ENCODE measurements at places on chromosomes 4 and X. TPM values are rescaled to one million over a fixed set of nuclear protein-coding genes. Genes with fewer than 3 reads are reported as not detected.

DNA sequence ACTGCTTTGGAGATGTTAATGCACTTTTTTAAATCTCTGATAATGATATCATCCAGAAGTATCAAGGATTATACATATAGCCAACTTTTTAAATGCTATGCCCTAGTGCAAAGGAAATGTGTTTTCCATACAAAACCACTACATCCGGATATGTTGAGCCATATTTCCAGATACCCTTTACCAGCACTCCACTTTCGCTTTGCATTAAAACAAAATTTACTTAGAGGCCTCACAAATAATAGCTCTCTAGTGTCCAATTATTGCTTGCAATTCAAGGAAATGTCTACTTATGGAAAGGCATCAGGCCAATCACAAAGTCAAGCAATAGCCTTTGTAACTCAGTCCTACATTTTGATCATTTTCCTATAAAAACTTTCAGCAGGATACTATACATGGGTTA lies 1072.8 kb upstream of the INTU start:
- no peak for DNase-seq

DNA sequence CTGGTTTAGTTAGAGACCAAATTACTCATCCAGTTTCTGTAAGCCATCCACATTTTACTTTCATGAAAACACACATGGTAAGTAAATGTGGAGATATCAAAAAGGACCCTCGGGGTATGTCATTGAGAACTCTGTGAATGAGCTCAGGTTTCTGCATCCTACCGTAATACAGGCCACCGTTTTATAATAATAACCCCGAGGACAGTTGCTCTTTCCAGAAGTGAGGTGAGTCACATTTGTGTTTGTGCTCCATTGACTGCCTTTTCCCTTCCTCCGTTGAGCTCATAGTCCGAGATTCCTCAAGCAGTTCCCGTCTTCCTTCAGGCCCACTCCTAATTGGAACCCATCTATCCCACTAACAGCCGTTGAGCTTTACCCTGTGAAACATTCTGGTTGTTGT lies 95.3 kb downstream of the GRID2 start:
- no peak for DNase-seq

Gene PDCL2
- not detected for total RNA-seq

- no peak for DNase-seq
Observed at GRCh38 chr4:169335331-169335730, 64.6 kb upstream of the SH3RF1 start.

- no peak for DNase-seq
Observed at GRCh38 chr4:8695237-8696219, 103.0 kb downstream of the CPZ start.

DNA sequence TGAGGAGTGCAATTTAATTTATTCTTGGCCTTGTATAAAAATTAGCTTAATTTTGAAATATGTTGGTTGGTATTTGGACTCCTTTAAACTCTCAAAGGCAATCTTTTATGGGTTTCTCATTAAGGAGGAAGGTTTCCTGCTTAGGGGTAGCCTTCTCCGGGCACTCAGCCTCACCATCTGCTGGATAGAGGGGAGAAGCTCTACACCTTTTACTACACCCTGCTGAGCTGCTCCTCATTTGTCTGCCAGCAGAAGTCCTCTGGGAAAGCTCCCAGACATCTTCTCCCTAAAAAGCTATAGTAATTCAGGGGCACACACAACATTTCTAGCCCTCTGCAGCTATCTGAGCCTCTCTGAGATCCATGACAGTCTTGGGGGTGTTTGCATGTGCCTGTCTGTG lies 179.1 kb downstream of the SOWAHB start:
- DNase-seq, result no peak

DNA sequence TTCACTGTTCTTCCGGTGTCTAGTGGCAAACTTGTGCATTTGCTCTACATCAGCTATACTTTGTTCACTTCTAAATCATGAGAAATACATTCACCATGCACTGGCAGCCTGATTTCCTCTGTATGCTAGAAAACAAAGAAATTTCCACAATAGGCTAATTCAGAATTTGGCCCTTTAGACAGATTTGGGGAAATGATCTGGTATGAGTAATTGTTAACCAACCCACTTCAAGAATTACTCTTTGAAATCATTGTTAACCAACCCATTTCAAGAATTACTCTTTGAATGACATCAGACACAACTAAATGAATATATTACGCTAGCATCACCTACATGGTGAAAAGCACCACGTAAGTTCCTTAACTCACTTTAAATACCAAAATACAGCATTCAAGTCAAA lies 14.6 kb downstream of the APBB2 start:
- no peak for DNase-seq

DNA sequence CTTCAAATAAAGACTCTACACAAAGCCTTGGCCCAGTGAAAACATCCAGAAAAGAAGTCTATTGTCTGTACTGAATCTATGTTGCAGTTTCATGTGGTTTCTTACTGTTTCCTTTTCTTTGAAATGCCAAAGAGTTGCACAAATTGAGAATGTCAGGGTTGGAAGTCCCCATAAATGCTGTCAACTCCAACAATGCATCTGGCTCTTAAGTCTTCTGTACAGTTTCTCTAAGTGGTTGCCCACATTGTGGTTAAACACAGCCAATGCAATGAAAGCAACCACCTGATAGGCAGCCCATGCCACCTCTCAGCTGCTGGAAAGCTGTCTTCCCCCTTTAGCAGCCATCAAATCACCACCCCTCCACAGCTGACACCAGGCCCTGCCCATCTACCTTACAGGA lies 67.2 kb upstream of the C1GALT1C1 start:
- no peak for DNase-seq
